Karpas-422 (cell line): ENCODE measurements at places on chromosomes 4 and X. TPM values are rescaled to one million over a fixed set of nuclear protein-coding genes. Genes with fewer than 3 reads are reported as not detected.

GRCh38 chrX:275967-276580 lies 5.1 kb upstream of the PLCXD1 start:
- peak; percentile 60 for DNase-seq
- no peak overlapping the region for H3K27ac ChIP-seq
- H3K36me3 ChIP-seq: no peaks in the 10 kb centered on the region
- peak overlapping the region; percentile 73 for H3K4me3 ChIP-seq
- H3K4me1 ChIP-seq: peaks cover 27% of the 10 kb centered on the region

Gene SOWAHD
- not detected in 2 replicates for total RNA-seq

GRCh38 chr4:11768251-11768972 lies 339.7 kb upstream of the HS3ST1 start:
- H3K27me3 ChIP-seq: no peaks in the 10 kb centered on the region
- H3K4me1 ChIP-seq: no peaks in the 10 kb centered on the region
- no peak overlapping the region for H3K4me3 ChIP-seq
- DNase-seq: no peak
- no peak overlapping the region for H3K27ac ChIP-seq
- no peaks in the 10 kb centered on the region for H3K36me3 ChIP-seq

- no peak overlapping the region for H3K4me3 ChIP-seq
- H3K4me1 ChIP-seq: peaks cover 16% of the 10 kb centered on the region
- H3K27me3 ChIP-seq: no peaks in the 10 kb centered on the region
- DNase-seq: no peak
- H3K36me3 ChIP-seq: no peaks in the 10 kb centered on the region
Observed at GRCh38 chr4:17550549-17550948, 26.4 kb upstream of the LAP3 start.

Gene NLGN4X
- 96.9 and 183 TPM in 2 replicates for total RNA-seq

- H3K27ac ChIP-seq: peak overlapping the region; percentile 57
- H3K27me3 ChIP-seq: no peaks in the 10 kb centered on the region
- H3K36me3 ChIP-seq: peaks cover 5% of the 10 kb centered on the region; the same call in 1 of the 2 replicates
- peak; percentile 99 for DNase-seq
Observed at GRCh38 chrX:1661048-1661921, 46.4 kb downstream of the ASMT start.

DNA sequence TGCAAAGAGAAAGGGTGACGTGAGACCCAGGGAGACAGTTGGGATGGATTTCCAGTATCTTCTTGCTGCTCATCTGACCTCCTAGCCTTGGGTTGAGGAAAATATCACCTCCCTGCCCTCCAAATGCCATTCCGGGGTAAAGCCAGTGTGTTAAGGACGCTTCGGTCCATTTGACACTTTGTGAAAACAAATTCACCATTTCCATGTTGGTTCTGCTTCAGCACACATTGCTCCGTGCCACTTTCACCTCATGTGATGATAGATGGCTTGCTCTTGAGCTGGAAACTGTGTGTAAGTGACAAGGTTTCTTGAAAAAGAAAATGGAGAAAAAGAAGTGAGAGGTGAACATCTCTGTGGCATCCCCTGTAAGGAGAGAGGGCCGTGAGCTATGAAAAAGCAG lies 256.1 kb upstream of the PGRMC2 start:
- H3K4me1 ChIP-seq: peaks cover 13% of the 10 kb centered on the region
- H3K27ac ChIP-seq: no peak overlapping the region
- no peak overlapping the region for H3K4me3 ChIP-seq
- DNase-seq: no peak
